ENCODE measurements at places on chromosomes 5 and 9.

GRCh38 chr5:43833961-43834360, 231.0 kb downstream of the NNT start:
- DNase-seq: no peak

- DNase-seq: no peak
These were observed 2.5 kb downstream of the SMC5 start for GRCh38 chr9:70261131-70261870.

DNA sequence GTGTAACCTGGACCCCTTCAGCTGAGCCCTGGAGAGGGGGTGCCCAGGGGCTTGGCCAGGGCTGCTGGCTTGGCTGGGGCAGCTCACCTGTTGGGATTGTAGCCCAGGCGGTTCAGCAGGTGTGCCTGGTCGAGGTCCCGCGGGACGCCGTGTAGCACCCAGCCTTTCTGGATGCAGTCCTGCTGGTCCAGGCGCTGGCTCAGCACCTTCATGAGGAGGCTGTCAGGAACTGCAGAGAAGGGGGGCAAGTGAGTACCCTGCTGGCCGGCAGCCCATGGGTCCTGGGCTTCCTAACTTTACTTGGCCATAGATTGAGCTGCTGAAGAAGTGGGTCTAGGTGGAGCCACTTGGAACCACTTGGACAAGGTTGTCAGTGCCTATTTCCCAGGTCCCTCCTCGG, 85.5 kb downstream of the AK8 start:
- DNase-seq: no peak

GRCh38 chr5:110687485-110687884, 39.0 kb downstream of the TMEM232 start:
- no peak for DNase-seq

GRCh38 chr5:110377361-110377760, 349.1 kb downstream of the TMEM232 start:
- no peak for DNase-seq

DNA sequence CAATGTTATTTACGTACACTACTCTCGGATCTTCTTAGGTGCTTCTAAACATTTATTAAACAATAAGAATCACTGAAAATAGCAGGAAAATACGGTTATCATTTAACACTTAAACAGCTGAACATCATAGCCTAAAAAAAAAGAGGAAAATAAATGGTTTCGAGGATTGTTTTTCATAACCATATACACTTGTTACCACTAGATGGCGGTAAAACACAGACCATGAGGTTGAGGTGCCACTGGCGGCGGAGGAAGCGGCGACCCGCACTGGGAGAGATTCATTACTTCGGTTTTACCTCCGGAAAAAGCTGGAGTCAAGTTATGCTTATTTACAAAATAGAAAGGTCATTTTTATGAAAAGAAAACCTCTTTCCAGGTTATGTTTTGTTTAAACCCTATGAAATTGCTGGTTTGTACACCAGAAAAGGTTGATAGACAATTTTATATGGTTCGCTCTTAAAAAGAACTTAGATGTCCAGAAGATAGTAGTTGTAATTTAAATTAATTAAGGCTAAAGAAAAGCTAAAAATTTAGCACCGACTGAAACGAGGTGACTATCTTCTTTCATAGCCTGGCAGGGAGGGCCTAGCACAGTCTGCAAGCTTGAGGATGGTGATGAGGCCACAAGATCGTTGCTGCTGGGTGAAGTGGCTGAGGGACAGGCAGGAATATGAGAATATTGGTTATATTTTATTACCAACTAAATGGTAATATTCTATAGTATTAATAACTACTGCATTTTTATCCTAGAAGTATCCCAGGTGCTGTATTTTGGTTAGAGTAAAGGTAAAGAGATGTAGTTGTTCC, 605.7 kb downstream of the RAB3C start:
- DNase-seq: peak; percentile 14

GRCh38 chr5:107485184-107485583, 185.6 kb downstream of the EFNA5 start:
- no peak for DNase-seq

DNA sequence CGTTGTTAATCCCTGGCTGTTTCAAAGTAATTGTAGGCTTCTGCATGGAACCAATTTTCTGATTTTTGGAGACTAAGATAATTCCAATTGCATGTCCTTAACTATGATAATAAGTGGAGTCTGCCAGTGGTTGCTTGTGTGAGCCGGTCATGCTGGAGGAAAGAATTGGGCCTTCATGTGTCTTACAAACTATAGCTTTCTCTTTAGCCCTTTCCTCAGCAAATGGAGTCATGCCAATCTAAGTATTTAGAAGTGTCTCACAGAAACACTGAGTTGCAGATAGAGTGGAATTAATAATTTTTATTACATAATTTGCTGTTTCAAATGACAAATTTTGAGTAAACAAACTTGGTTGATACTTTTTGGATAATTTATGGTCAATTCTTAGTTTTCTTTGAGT, 200.4 kb downstream of the FBXL7 start:
- DNase-seq: no peak

- no peak for DNase-seq
These were observed 36.0 kb downstream of the RCL1 start for GRCh38 chr9:4828761-4829160.
